ENCODE measurements at places on chromosomes 5 and 9. TPM values are rescaled to one million over a fixed set of nuclear protein-coding genes. Genes with fewer than 3 reads are reported as not detected.

The STOML2 gene
- total RNA-seq, result 195 TPM

The SLIT3 gene
- 3.4 TPM for total RNA-seq

The ATP10B gene
- not detected for total RNA-seq

The HAND1 gene
- total RNA-seq, result not detected

The FSTL4 gene
- 0.26 TPM for total RNA-seq

The IL6ST gene
- 408 TPM for total RNA-seq

The FOXD4 gene
- total RNA-seq, result 0.24 TPM

The KIF4B gene
- 0.08 TPM for total RNA-seq

The PCDHGB5 gene
- 7.6 TPM for total RNA-seq

The HEMGN gene
- total RNA-seq, result not detected

The C5orf58 gene
- not detected for total RNA-seq

The RABEPK gene
- 12.5 TPM for total RNA-seq

The C9orf43 gene
- not detected for total RNA-seq

The PCDHA9 gene
- total RNA-seq, result not detected

The KCNIP1 gene
- total RNA-seq, result not detected

The RNF20 gene
- 16.5 TPM for total RNA-seq

The TMEFF1 gene
- 1.2 TPM for total RNA-seq

The ARL14EPL gene
- not detected for total RNA-seq

The PAIP1 gene
- 85.8 TPM for total RNA-seq

The WHRN gene
- 0.78 TPM for total RNA-seq
